ENCODE measurements at places on chromosomes 13 and 19.

- DNase-seq: no peak
Measured at GRCh38 chr19:426725-427445, 17.9 kb upstream of the C2CD4C start.

GRCh38 chr19:10915130-10916091 is 13.0 kb downstream of the YIPF2 start:
- peak; percentile 40 for DNase-seq

GRCh38 chr19:18932216-18932841 is 8.7 kb downstream of the HOMER3 start:
- DNase-seq: peak; percentile 79

DNA sequence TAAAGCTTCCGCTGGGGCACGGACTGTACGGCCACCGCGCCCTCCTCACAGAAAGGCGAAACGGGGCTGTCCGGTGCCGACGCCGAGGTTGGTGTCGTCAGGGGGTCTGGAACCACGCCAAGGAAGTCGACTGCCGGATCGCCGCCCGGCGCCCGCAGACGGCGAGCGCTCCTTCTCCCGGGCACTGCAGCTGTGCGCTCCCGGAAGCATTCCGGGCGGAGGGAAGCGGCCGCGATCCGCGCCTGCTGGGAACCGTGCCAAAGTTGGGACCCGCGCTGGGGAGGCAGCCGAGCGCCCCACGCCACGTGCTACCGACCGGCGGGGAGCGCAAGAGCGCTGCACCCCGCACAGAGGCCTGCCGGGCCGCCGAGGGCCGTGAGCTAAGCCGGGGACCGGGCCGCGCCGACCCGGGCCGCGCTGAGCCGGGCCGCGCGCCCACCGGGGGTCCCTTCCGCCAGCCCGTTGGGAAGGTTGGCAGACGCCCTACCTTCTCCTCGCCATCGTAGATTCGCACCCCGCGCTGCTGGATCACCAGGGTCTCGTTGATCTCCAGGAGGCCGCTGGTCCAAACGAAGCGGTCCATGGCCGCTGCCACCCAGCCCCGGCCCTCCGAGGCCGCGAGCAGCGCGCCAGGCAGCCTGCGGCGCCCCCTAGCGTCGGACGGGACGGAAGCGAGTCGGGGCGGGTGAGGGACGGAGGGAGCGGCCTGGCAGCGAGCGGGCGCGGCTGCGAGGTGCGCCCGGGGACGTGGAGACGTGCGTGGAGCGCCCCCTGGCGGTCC is at the start of gene VPS36:
TSS of gene VPS36 (minus strand) at position 623 of the 781 bp plus-strand sequence. CDS start at position 583, 40 bp downstream.
- DNase-seq: peak; percentile 65

GRCh38 chr19:18531485-18531884 is 9.6 kb upstream of the ELL start:
- no peak for DNase-seq

DNA sequence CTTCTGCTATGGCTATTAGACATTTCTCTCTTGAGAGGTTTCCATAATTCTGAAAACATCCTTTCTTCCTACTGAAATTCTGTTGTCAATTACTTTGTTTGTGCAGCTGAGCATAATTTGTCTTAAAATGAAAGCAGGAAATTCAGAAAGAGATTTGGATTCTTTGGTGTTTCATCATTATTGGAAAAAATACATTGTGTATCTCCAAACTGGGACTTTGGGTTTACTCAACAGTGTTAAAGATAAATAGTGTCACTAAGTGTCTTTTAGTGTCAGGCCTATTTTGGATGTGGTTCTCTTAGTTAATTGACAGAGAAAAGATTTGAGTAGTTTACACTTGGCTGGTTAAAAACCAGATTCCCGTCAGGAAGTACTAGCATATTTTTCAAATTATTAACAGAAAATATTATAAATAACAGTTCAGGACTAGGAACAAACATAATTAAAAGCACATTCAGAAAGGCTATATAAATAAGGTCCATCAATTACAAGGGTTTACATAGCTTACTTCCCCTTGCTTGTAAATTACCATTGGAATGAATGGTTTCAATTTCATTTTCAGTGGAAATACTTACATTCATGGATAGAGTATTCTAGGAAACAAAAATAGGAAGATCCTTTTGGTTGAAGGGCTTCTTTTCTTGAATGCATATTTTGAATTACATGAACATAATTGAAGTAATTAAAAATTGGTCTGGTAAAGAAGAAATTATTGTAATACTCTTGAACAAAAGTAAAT is 483.1 kb downstream of the GPC6 start:
- DNase-seq: no peak

DNA sequence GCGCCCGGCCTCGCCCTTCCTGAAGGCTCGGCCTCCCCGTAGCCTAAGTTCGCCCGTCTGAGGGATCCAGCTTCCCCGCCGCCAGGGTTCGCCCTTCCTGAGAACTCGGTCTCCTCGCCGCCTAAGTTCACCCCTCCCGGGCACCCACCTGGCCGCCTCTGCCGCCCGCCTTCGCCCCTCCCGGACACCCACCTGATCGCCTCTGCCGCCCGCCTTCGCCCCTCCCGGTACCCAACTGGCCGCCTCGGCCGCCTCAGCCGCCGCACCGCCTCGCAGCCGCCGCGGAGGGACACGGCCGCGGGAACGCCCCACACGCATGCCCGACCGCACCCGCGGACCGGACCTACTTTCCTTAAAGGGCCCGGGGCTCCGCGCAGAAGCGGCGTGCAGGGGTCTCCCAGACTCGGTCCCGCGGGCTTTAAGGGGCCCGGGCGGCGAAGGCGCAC is at the start of gene MOB3A:
TSS of gene MOB3A (minus strand) at position 293 of the 446 bp plus-strand sequence. CDS start 17,766 bp downstream, outside the sequence.
- no peak for DNase-seq

DNA sequence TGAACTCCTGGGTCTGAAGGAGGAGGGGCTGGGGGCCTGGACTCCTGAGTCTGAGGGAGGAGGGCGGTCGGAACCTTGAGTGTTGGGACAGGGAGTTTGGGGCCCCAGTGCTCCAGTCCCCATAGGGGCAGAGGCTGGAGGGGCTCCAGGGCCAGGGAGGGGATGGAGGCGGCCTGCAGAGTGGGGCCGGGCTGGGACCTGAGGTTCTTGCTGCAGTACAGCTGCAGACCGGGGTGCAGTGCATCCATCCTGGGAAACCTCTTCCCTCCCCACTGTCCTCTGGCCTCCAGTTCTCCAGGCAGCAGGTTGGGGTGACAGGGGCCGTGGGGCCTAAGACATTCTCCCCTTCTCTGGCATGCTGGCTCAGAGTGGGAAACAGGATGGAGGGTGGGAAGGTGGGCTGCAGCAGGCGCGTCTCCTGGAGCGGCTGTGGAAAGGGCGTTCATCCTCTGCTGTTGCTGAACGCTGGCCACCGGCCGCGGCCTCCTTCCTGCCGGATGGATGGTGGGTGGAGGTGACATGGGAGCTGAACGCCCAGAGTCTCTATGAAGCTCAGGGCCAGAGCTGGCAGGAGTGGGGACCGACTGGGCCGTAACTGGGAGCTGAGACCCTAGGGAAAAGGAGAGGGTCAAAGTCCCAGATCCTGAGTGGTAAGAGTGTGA is 1.6 kb downstream of the BRSK1 start:
- no peak for DNase-seq

- no peak for DNase-seq
Measured at GRCh38 chr13:52994865-52995264, 33.7 kb upstream of the OLFM4 start.

GRCh38 chr13:30735025-30735871 is at the start of gene ALOX5AP:
TSS of gene ALOX5AP (plus strand) at chr13:30735543. CDS start at chr13:30735606, 63 bp downstream.
- no peak for DNase-seq

GRCh38 chr13:69213396-69213795 is 894.2 kb upstream of the ATXN8OS start:
- no peak for DNase-seq

GRCh38 chr19:7013678-7014077 is 7.6 kb downstream of the MBD3L2B start:
- DNase-seq: no peak

- DNase-seq: no peak
Measured at GRCh38 chr13:19759669-19760068, 23.1 kb downstream of the PSPC1 start.

DNA sequence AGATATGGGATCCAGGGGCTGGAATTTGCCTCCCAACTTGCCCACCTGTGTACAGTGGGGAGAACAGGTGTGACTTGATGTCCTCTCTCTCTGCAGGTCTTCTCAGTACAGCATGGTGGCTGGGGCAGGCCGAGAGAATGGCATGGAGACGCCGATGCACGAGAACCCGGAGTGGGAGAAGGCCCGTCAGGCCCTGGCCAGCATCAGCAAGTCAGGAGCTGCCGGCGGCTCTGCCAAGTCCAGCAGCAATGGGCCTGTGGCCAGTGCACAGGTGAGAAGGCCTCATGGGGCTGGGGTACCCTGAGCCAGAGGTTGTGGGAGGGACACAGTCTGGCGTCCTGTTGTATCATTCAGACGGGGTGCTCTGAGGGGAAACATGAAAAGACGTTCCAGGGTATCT is 3.0 kb downstream of the LENG8 start:
- no peak for DNase-seq

DNA sequence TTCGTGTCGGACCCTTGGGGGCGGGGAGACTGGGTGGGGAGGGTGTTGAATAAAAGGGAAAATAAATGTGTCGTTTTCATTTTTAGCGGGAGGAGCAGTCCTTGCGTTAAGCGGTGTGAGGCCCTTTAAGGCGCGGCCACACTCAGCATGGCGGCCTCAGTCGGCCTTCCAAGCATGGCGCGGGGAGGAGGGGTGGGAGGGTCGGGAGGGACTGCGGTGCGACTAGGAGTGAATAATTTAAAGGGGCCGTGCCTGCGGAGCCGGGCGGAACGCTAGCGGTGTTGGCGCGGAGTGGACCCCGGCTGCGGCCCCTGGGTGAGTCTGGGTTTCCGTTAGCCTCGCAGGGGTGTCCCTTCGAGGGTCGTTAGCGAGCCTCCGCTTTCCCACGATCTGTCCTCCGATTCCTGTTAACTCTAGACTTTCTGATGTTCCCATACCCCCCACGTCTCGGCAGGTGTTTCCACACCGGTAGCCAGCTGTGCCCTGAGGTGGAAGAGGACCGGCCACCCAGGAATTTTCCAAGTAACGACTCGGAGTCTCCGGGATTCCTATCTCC is 1.5 kb upstream of the PNPLA6 start:
- DNase-seq: peak; percentile 39

GRCh38 chr13:114130131-114130836 is 2.1 kb downstream of the RASA3 start:
- no peak for DNase-seq

DNA sequence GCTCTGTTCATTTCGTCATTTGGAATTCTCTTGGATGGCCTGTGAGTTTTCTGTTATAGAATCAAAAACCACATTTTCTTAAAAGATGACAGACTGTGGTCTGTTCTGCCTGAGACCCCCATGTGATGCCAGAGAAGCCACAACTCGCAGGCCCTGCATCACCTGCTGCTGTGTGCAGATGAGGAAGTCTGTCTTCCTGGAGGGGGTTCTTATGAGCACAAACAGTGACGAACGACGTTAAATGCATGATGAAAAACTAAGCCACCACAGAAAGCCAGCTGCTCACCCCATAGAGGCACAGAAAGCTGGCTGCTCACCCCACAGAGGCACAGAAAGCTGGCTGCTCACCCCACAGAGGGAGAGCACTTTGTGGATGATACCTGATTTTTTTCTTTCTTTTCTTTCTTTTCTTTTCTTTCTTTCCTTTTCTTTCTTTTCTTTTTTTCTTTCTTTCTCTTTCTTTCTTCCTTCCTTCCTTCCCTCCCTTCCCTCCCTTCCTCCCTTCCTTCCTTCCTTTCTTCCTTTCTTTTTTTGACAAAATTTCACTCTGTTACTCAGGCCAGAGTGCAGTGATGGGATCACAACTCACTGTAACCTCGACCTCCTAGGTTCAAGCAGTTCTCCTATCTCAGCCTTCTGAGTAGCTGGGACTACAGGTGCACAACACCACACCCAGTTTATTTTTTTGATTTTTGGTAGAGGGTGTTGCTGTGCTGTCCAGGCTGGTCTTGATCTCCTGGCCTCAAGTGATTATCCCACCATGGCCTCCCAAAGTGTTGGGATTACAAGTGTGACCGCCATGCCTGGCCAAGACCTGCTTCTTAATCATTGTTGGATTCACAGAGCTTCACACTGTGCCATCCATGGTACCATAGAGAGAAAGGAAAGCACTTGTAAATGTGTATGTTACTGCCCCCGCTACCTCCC is 1191.4 kb downstream of the UQCRFS1 start:
- DNase-seq: no peak

DNA sequence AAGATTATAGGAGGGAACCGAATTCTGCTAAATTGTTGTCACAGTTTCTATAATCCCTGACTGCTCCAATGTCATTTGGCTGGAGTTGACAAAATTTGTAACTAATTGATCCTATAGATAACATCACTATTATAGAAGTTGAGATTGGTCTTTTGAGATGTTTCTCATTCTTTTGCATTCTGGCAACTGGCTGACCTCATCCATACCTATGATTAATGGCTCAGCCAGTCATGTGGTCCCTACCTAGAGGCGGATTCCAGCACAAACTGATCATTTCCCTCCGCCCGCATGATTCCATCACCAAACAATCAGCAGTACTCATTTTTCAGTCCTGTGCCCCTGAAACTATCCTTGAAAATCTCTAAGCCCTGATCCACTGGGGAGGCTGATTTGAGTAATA is 4.2 kb downstream of the PSG2 start:
- DNase-seq: peak; percentile 44

- peak; percentile 93 for DNase-seq
Measured at GRCh38 chr19:344625-345319, at the start of gene MIER2. TSS of gene MIER2 (minus strand) at chr19:344796. CDS start at chr19:344782, 14 bp downstream.

GRCh38 chr13:91155512-91156114 is 191.9 kb upstream of the MIR17HG start:
- no peak for DNase-seq

- no peak for DNase-seq
Measured at GRCh38 chr13:38785042-38785441, 98.2 kb downstream of the FREM2 start.

- DNase-seq: no peak
Measured at GRCh38 chr19:5484398-5485285, 29.4 kb downstream of the ZNRF4 start.

- DNase-seq: no peak
Measured at GRCh38 chr19:53907690-53908089, 1.4 kb upstream of the CACNG7 start.

DNA sequence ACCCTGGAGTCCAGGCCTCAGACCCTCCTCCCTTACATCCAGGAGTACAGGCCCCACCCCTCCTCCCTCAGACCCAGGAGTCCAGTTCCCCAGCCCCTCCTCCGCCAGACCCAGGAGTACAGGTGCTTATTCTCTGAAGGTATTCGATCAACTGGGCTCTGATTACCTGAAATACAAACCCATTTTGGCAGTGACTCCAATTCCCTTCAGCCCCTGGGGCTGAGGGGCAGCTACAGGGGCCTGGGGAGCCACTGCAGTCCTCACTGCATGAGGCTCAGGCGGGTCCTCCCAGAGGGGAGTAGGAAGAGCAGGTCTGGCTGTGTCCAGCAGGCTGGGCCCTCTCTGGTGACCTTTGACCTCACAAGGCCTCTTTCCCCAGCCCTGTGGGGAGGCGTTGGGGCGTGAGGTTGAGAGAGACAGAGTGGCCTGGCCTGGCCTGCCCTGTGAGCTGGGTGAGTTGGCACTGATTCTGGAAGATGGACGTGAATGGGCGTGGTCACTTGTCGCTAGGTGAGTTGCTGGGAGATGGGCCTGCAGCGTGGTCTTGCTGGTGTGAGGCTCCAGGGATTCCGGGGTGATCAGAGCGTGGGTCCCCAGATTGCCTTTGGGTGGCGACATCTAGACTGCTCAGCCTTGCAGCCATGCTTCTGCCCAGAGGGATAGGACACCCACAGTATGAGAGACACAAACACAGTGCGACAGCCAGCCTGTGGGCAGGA is 3.1 kb downstream of the BCAT2 start:
- DNase-seq: no peak

Measured in T1000 (cell line).